ENCODE measurements at places on chromosomes 4 and X. TPM values are rescaled to one million over a fixed set of nuclear protein-coding genes. Genes with fewer than 3 reads are reported as not detected.

DNA sequence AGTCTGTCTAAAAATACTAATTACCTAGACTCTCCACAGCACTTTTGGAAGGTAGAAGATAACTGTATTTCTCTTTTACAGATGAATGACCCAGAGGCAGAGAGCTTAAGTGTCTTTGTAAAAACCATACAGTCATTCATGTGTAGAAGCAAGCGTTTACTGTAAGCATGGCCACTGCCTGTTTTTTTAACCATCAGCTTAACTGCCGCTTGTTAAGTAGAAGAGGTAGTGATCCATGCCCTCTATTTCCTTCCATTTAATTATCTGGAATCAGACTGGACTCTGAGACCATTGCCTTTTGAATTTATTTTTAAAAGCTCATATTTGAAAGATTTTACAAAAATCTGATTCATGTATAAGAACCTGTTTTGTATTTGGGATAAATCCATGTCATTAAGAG, 111.2 kb upstream of the TECRL start:
- no peak for DNase-seq

- DNase-seq: no peak
These were observed 1442.8 kb upstream of the PCDH7 start for GRCh38 chr4:29277381-29277780.

DNA sequence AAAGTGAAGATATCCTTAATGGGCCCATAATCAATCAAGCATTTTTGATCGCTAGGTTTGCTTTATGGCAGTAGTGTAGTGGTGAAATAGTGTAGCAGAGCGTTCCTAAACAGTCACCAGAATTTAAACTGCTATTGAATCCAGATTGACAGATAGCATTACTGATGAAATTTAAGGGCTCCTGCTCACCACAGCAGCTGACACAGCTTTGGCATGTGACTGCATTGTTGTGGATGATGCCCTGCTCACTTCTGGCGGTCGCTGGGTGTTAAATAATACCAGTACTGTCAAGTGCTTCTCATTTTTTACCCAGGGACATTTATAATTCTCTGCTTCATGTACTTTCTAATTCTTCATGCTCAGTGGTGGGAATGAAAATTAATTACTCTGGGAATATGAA, 102.0 kb upstream of the ARHGAP24 start:
- no peak for DNase-seq

DNA sequence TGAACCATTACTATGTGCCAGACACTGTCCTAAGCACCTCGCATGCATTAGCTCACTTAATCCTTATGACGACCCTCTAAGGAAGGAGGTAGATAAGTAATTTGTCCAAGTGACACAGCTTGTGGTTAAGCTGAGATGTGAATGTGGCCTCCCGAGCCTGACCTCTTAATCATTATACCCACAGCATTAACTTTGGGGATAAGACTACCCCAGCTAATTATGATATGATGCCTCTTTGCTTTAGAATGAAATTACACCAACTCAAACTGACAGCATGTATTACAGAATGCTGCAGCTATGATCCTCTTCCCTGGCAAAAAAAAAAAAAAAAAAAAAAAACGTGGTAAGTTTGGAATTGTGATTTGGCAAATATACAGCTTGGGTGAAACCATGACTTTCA, 53.5 kb downstream of the APBB2 start:
- DNase-seq: no peak

- no peak for DNase-seq
These were observed 8.4 kb downstream of the BTK start for GRCh38 chrX:101377547-101377946.

- no peak for DNase-seq
These were observed 400.6 kb upstream of the NR3C2 start for GRCh38 chr4:148842843-148843242.

DNA sequence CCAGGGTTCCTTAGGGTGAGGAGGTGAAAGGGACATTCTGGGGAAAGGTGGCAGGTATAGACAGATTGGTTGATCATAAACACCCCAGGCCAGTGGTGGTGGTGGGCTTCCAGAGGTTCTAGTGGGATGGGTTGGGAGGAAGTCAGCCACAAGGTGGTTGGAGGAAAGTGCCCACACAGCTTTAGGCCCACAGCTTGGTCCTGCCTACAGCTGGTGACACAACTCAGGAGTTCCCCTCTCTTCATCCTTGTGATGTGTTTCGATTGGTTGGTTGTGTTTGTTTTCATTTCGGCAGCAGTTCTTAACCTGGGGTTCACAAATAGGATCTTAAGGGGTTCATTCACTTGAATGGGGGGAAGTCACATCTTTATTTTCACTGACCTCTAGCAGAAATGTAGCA, 157.0 kb downstream of the TMEM164 start:
- no peak for DNase-seq

DNA sequence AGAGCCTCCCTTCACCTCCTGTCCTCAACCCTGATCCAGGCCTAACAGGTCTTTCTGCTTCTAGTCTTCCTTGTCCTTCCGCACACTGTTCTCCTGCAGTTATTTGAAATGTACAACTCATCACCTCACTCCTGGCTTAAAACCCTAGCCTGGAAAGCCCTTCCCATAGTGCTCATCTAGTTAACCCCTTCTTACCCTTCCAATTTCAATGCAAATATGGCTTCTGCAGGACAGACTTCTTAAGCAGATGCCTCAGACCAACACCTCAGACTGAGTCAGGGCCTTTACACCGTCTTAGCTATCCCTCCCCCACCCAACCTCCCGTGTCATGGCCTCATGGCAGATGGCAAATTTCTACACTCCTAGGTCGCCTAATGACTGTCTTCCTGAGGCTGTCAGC, 130.4 kb downstream of the BCOR start:
- no peak for DNase-seq

The GJB1 gene
- 37.6 TPM for total RNA-seq

The MAGEA9 gene
- not detected for total RNA-seq

The PFKFB1 gene
- total RNA-seq: 0.21 TPM

The ANKRD17 gene
- 73.0 TPM for total RNA-seq

- no peak for DNase-seq
These were observed 46.6 kb upstream of the FAM47C start for GRCh38 chrX:36961590-36961989.

DNA sequence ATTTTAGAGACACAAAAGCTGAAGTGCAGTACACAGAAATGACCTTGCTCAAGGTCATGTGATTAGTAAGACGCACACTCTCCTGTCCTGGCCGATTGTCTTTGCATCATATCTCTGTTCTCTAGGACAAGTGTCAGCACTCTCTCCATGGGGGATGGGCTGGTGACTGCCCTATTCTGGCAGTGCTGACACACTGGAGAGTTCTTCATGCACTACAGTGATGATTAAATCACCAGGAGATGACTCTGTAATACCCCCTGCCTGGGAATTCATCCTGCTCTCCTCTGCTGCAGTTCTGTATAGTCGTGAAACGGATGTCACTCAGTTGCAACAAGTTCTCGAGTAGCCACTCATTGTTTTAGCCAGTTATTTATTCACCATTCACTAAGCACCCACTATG, 5.3 kb upstream of the SHISA3 start:
- no peak for DNase-seq

DNA sequence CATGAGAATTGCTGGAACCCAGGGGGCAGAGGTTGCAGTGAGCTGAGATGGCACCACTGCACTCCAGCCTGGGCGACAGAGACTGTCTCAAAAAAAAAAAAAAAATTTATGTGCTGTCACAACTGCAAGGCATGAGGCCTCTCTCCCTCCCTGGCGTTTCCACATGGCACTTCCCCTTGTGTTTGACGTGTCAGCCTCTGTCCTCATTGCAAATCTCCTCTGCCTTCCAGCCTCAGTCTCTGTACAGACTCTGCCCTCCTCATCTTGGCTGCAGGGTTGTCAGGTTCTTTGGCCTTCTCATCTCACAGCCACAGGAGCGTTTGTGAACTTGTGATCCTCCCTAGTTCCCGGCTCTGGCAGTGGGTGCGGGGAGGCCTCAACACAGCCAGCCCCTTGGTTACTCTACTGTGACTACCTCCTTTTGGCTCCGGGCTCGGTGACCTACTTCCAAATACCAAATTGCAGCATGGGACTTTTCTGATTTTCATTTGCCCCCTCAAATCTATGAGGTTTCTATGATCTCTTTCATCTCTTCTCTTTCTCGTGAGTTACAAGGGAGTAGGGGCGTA, 250.0 kb downstream of the CBR4 start:
- DNase-seq: no peak

The PAGE2 gene
- not detected for total RNA-seq

The NWD2 gene
- not detected for total RNA-seq

DNA sequence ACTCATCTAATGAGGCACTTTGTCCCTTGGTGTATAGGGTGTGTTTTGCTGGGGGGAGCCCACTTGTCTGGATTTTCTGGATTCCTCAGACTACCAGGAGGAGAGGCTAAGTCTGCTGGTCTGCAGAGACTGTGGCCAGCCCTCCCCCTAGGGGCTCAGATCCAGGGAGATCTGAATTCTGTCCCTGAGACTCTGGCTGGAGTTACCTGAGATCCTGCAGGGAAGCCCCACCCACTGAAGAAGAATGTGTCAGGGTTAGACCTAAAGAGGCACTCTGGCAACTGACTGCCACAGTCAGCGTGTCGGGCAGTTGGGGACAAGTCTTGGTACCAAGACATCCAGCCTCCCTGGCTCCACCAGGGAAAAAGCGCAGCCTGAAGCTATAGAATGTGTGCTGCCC, 138.9 kb downstream of the DCAF12L2 start:
- DNase-seq: no peak

GRCh38 chrX:114591121-114591520, 7.2 kb downstream of the HTR2C start:
- no peak for DNase-seq

- no peak for DNase-seq
These were observed 146.0 kb upstream of the CPEB2 start for GRCh38 chr4:14856062-14856933.

GRCh38 chr4:105327956-105328355, 145.9 kb downstream of the PPA2 start:
- DNase-seq: no peak

DNA sequence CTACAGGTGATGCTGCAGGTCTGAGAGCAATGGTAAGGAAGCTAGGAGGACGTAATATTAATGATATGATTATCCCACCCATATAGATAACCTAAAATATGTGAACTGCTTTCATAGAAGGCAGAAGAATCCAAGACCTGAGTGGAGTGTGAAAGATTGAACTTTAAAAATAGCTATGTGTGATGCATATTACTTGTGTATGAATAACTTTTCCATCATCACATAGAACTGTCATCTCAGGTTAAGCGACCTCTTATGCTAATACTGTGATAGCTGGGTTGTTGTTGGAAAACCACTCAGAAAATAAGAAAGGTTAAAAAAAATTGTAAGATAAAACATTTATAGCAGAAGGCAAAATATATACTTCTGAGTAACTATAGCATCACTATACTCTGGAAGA, 90.3 kb downstream of the SLC4A4 start:
- no peak for DNase-seq

DNA sequence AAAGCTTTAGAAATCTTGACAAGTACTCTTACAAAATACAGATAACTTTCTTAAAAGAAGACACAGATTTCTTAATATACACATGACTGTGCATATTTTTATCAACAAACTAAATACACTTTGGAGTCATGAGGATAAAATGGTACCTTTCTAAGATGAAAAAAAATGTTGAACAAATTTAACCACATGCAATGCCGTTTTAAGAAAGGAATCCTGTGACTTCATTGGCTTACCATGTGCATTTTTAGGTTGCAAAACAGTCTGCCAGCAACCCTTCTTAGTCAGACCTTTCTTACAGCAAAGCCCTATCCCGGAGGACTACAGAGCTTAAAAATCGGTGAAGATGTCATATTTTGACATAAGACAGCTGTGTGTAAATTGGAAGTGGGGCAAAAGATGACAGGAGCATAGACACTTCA, 51.7 kb downstream of the GASK1B start:
- DNase-seq: peak; percentile 46

The PDLIM3 gene
- 3.6 TPM for total RNA-seq

The NSUN7 gene
- 19.6 TPM for total RNA-seq

DNA sequence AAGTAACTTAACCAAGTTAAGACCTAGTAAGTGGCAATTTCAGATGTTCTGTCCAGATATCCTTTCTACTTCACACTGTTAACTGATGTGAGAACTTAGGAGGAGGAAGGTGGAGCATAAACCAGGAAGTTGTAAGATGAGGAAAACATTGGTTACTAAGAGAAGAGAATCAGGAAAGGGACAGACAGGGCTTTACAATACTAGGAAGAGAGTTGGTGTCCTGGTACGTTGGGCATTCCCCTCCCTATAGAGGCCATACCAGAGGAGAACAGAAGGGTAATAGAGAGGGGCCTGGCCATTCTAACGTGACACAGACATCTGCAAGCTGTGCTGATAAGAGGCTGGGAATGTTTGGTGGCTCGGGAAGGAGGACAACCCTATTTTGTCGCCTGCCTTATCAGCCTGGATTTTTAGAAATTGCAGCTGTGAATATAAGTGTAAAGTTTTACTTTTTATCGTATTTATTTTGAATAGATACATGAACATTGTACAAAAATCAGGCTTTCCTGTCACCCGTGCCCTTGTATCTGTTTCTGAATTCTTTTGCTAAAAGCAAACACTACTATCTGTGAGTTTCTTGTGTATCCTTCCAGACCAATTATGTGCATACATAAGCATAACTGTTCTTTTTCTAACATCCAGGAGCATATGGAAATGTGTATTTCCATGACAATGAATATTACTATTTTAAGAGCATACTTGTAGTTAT, 53.5 kb upstream of the HPRT1 start:
- peak; percentile 18 for DNase-seq

GRCh38 chr4:105162123-105162796, 15.6 kb downstream of the TET2 start:
- no peak for DNase-seq

The UGT2A1 gene
- not detected for total RNA-seq

- DNase-seq: peak; percentile 17
These were observed 31.0 kb downstream of the ALPK1 start for GRCh38 chr4:112327965-112328733.

The COL25A1 gene
- not detected for total RNA-seq

GRCh38 chr4:10046471-10046870, 25.2 kb upstream of the SLC2A9 start:
- DNase-seq: no peak

The WDR17 gene
- total RNA-seq: 0.52 TPM

DNA sequence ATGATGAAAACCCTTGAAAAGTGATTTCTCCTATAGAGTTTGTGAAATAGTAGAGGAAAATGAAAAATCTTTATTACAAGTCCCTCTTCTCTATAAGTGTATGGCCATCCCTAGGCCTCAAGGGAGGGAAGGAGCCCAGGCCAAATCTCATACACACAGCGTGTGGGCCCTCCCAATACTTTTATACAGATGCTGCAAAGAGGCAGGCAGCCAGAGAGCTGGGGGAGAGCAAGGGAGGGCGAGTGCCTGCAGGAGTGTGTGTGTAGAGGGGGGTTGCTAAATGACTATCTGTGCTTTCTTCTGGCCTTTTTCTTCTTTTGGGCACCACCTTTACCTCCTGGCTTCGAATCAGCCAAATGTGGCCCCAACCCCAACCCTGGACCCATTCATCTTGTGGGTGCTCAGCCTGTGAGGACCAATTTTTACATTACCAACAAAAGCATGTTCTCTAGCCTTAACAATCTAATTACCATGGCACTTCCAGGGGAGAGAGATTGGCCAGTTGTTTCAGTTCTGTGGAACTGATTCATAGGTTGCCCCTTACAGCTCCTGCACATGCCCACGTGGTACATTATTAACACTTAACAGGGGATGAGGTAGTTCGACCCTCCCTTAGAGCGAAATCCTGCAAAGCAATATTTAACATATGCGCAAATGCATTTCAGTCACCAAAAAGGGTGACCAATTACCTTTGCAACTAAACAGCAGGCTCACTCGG, 2.0 kb downstream of the GPC3 start:
- DNase-seq: no peak

GRCh38 chr4:8739820-8740665, 131.6 kb downstream of the HMX1 start:
- no peak for DNase-seq

The EMCN gene
- total RNA-seq: not detected

The ARHGAP24 gene
- 2.5 TPM for total RNA-seq

The MAGEC2 gene
- not detected for total RNA-seq

Measured in Caco-2 (cell line).